ENCODE measurements at places on chromosomes 6 and 20.

DNA sequence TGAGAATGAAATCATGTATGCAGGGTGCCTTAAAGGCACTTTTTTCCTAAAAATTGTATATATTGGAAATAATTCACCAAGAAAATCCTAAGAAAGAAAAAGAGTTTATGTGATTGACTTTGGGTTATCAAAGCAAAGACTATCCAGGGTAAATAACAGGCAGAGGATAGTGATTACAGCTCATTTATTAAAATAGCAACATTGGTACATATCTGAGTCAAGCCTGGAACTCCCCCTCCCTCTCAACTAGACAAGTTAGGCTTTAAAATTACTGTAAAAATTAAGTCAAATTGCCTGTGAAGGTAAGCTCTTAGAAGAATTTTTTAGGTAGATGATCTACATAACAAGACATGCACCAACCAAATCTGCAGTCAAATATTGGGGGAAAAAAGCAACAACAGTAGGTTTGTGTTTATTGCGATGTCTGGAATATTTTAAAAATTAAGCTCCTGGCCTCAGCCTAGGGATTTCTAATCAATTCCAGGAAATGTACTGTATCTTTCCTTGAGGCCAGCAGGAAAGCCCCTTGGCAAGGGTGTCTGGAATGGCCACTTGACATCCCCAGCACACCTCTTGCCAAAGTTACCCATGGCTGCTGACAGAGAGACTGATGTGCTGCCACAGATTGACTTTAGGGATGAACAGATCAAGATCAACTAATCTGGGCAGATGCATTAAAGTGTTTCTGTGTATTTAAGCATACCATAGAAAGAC, 31.2 kb upstream of the HBS1L start:
- DNase-seq, result no peak

DNA sequence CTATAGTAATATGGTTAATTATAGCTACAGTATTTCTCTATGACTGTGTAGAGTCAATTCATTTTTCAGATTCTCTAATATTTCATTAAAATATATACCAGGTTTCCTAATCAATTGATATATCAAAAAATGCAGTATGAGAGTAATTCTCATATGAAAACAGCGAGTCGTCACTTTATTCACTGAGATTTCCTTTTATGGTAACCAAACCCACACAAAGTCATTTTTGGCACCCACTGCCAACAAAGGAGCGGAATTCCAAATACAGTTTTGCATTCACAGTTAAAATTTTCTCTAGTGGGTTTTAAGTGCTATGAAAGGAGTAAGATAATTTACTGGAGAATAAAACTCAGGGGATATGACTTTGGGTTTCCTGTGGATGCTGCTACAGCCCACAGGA, 163.8 kb downstream of the HIVEP2 start:
- no peak for DNase-seq

GRCh38 chr6:74534465-74535211, 671.2 kb downstream of the COL12A1 start:
- no peak for DNase-seq

- no peak for DNase-seq
Observed at GRCh38 chr6:33156561-33156960, 35.7 kb downstream of the COL11A2 start.

GRCh38 chr20:42565235-42565995, 624.3 kb downstream of the PTPRT start:
- no peak for DNase-seq

DNA sequence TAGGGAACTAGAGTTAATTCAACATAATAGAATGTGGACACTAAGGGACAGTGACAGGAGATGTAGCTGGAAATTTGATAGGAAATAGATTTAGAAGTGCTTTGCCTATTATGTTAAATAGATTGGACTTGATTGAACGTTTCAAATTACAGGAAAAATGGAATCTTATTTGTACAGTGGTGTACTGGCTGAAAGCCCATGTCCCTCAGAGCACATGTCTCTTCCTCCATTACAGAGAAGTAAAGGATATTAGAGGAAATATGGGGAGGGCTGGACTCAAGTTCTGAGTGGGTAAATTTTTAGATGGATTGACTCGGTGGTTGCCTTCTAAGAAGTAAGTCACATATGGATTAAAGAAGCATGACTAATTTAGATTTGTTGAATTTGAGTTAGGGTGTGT, 11.4 kb downstream of the PKIB start:
- no peak for DNase-seq

- DNase-seq, result no peak
Observed at GRCh38 chr20:12053353-12053752, 135.7 kb downstream of the BTBD3 start.

- no peak for DNase-seq
Observed at GRCh38 chr6:2579241-2579761, 171.4 kb downstream of the MYLK4 start.

DNA sequence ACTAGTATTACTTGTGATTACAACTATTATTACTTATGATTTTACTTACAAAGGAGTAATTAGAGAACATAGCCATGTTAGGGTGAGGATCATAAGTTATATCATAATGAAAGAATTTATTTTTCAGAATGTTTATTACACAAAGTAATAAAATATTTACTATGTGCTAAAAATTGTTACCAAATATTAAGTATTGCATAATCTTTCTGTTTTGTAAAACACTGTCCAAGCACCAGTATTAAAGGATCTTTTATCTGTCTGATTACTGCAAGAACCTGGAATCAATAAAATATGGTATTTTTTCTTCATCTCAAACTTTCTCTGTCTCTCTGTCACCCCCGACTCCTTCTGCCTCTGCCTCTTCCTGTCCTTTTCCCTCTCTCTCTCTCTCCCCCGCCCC, 250.1 kb downstream of the BCKDHB start:
- no peak for DNase-seq

- no peak for DNase-seq
Observed at GRCh38 chr6:22401932-22402331, 105.1 kb upstream of the PRL start.

- DNase-seq, result no peak
Observed at GRCh38 chr6:141244366-141244765, 888.4 kb upstream of the GJE1 start.

GRCh38 chr6:111566222-111566734, 39.4 kb downstream of the TRAF3IP2 start:
- no peak for DNase-seq
